ENCODE measurements at places on chromosomes 3 and 15.

- DNase-seq: no peak
These were observed 1.4 kb downstream of the WDR76 start for GRCh38 chr15:43828061-43828657.

GRCh38 chr3:27310688-27311087 lies 58.5 kb downstream of the NEK10 start:
- no peak for DNase-seq

GRCh38 chr3:10516544-10517452 lies 11.4 kb upstream of the ATP2B2 start:
- DNase-seq: no peak

DNA sequence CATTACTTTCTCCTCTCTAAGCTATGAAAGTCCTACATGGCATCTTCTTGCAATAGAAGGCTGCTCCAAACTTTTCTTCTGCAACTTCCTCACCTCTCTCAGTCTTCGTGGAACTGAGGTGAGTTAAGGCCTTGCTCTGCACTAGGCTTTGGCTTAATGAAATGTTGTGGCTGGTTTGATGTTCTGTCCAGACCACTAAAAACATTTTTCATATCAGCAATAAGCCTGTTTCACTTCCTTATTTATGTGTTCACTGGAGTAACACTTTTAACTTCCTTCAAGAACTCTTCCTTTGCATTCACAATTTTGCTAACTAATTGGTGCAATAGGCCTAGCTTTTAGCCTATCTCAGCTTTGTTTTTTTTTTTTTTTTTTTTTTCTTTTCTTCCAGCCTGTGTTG lies 335.3 kb upstream of the NECTIN3 start:
- DNase-seq: no peak

- DNase-seq: no peak
These were observed 108.8 kb upstream of the CCDC54 start for GRCh38 chr3:107268469-107268868.
